Central memory CD4-positive, alpha-beta T cell (primary cell): ENCODE measurements at places on chromosomes 2 and 18.

GRCh38 chr2:197675711-197676188 is 363 bp upstream of the RFTN2 start:
- DNase-seq: no peak

GRCh38 chr2:100403722-100404121 is 13.7 kb downstream of the CHST10 start:
- DNase-seq: no peak

DNA sequence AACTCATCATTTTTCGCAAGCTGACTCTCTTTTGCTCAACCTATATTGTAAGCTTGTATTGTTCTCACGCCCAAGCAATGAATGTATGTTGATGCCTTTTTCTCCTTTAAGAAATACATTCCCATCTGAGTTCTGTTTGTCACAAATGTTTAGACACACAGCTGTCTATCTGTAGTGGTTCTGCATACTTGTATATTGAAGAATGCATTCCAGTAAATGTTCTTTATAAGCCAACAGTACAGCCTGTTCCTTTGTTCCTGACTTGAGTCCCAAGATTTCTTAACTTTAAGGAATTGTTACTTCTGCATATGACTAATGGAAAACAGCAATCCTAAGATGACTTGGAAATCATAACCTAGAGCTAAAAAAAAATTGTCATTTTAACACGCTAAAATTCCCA is 849.1 kb upstream of the POU3F3 start:
- no peak for DNase-seq

DNA sequence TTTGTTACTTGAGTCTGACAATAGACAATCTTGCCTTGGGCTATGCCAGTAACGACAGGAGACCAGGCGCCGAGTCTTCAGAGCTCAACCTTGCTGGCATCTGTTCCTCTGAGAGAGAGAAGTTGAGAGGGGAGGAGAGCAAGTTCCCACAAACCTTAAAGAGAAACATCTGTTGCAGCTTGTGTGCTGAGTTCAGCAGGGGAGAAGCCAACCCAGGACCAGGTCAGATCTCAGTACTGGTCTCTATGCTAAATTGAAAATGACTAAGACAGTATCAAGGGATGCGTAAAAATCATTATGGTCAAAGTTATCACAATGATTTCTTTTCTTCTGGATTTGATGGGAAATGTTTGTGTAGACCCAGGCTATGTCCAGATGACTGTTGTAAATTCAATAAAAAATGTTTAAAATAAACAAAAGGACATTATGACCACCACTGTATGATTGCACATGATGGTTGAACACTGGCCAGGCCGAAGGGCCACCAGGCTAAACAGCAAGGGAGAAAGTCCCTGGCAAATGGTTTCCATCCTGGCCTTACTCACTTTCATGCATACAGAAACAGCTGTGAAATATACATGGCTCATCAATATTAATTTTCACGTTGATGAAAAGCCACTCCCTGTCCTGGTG is 100.3 kb upstream of the PMAIP1 start:
- no peak for DNase-seq

- no peak for DNase-seq
Observed at GRCh38 chr18:8705961-8706790, 820 bp downstream of the MTCL1 start.

DNA sequence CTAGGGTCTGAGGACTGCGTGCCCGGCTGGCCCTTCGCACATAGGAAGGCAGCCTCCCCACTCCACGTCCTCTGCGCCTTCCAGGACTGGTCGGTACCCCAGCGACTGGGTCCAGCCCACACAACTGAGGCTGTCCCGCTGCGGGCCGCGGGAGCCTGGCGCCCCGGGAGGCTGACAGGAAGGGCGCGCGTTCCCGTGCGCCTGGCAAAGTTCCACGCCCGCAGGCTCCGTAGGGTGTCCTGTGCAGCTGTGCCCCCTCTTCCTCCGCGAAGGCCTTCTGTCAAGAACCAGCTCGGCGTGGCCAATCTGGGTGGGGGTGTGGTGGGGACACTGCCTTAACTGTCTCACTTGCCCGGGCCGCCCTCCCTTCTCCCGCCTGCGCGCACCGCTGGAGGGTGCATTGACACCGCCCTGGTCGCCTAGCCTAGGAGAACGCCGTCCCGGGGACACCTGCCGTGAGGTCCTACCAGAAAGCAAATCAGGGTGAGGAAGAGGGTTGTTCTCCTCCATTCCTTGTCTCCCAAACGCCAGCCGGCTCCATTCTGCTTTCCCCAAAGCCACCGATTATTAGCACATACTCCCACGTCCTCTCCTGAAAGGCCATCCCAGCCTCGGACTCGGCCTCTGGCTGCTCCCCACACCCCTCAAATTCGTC is 618 bp upstream of the LYPD1 start:
- DNase-seq: no peak

DNA sequence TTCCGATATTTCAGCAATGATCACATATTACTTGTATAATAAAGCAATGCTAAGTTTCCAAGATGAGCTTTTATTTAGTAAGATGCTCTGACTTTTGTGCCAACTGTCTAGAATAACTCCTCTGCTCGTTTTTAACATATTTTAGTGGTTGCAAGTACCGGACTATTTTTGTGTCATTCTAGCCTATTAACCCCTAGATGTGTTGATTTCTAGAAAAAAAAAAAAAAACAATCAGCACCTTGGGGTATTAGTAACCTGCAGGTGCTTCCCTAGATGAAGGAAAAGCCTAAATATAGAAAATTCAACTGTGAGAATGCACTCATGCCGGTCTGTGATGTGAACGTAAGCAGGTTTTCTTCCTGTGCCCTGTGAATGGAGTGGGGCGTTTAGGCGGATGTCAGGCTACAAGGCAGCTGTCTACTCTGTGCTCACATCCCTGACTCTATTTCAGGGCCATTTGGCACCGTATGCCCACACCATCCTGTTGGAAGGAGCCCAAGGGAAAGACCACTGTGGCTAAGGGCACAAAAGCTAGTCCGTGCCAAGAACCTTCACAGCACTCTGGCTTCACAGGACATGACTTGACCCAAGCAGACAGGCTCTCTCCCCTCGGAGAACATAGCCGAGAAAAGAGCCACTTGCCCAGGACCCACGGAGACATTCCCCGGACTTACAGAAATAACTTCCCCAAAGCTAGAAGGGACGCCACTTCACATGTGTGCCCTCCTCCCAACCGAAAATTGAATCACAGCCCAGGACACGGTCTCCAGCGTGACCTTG is 60.9 kb upstream of the AGAP1 start:
- no peak for DNase-seq

DNA sequence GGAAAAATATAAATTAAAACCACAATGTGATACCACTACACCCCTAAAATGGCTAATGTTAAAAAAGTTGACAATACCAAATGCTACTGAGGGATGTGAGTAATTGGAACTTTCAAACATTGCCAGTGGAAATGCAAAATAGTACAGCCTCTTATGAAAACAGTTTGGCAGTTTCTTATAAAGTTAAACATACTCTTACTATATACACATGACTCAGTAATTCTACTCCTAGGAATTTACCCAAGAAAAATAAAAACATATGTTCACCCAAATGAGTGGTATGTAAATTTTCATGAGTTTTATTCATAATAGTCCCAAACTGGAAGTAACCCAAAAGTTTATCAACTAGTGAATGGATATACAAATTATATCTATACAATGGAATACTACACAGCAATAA is 228.0 kb downstream of the CYP26B1 start:
- no peak for DNase-seq

DNA sequence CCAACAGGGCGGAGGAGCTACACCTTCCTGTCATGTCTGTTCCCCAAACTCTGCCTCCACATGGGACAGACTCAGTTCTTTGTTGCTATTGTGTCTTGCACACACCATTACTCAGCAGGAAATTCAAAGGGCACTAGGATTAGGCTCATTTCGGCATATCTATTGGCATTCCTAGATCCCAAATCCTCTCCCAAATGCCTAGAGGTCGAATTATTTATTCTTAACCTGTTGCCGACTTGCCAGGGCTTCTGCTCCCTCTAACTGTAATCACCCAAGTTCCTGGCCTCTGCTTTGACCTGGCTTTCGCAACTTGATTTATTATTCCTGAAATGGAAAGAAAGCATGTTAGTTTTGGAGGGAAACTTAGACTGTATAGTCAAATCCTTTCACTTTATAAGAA is 67.8 kb upstream of the ST6GAL2 start:
- DNase-seq: no peak
